ENCODE measurements at places on chromosomes 4 and X.

DNA sequence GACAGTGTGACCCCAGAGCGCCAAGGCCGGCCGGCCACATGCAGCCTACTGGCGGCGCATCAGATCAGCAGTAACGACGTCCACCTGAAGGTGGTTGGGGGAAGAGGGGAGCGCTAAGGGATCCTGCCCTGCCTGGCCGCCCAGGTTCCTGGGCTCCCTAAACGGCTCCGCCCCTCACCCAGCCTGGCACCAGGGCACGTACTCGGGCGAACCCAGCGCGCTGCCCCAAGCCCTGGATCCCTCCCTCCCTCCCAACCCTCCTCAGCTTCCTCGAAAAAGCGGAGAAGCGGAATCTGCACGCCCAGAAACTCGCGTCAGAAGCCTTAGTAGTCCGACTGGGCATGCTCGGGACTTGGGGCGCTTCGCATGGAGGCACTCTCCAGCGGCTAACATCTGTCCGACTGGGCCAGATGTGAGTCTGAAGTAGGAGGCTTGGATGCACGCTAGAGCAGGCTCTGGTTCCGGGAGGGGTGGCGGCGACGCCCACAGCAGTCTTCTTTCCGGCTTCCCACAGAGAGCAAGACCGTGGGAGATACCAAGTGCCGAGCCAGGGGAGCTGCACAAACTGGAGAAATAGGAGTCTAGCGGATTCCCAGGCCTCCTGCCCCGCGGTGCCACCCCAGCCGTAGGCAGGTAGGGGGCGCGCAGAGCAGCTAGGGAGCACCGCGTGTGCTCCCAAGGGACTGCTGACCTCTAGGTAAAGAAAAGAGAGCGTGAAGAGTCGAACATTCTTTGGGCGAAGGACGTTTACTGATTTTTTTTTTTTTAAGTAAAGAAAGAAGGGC lies 114.3 kb upstream of the TEX13C start:
- DNase-seq: peak; percentile 48

DNA sequence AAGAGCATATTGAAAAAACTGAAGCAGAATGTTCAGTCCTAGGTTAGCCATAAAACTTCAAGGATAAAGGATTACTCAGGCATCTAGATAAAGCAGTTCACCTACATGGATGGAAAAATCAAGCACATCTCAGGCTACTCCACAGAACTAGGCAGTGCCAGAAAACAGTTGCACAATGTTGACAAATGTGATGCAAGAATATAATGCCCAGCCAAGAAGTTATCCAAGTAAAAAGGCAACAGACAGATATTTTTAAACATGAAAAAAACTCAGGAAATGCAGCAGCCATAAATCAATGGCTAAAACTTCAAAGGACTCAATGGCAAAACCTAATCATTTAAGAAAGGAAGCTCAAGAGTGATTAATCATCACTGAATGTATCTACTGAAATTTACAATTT lies 456.0 kb upstream of the FAM241A start:
- DNase-seq: no peak

DNA sequence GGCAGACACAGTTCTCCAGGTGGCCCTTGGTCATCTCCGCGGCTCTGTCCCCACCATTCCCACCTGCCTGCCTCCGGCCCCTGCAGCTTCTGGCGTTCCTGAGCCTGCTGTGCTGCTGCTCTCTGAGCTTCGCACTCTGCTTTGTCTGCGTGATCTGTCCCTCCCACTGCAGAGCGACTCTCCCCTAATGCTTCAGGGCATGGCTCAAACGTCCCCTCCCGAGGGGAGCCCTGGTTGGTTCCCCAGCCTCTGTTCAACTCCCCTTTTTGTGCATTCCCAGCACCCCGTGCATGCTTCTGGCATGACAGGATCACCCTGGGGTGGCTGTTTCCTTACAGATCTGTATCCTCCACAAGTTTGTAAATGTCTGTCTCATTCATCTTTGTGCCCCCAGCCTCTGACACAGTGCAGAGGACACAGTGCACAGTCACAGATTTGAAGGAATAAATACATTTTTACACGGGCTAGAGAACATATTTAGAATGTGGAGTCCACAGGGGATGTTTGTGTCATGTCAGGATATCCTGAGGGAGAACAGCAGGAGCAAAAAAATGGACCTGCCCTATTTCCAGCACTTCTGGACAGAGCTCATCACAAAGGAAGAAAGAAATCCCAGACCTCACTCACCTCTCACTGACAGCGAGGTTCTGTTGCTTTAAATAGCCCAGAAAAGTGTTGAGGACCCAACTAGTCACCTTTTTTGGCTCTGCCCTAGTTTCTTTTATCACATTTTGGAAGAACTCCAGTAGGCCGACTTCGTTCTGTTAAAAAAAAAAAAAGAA lies 72.6 kb downstream of the GATB start:
- no peak for DNase-seq

- no peak for DNase-seq
Observed at GRCh38 chr4:147899512-147899911, 167.6 kb downstream of the ARHGAP10 start.

- no peak for DNase-seq
Observed at GRCh38 chr4:136725286-136726081, 806.8 kb downstream of the PCDH18 start.

- no peak for DNase-seq
Observed at GRCh38 chrX:102934624-102935023, 2.4 kb upstream of the RAB40AL start.

DNA sequence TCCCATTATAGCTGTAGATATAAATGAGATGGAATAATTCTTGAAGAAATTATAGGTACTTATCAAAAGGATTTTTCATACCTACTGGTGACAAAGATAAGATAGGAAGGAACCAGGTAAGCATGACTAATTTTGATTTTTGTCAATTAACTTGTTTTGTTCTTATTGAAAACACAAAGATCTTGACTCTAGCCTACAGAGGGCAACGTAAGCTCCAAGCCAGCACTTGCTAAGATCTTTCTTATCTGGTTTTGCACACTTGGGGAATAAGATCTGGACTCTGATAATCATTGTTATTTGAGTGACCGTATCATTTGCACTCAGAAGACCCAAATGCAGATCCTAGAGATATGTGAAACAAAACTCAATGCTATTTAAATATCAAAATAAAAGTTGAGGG lies 223.4 kb downstream of the VEGFC start:
- DNase-seq: no peak

DNA sequence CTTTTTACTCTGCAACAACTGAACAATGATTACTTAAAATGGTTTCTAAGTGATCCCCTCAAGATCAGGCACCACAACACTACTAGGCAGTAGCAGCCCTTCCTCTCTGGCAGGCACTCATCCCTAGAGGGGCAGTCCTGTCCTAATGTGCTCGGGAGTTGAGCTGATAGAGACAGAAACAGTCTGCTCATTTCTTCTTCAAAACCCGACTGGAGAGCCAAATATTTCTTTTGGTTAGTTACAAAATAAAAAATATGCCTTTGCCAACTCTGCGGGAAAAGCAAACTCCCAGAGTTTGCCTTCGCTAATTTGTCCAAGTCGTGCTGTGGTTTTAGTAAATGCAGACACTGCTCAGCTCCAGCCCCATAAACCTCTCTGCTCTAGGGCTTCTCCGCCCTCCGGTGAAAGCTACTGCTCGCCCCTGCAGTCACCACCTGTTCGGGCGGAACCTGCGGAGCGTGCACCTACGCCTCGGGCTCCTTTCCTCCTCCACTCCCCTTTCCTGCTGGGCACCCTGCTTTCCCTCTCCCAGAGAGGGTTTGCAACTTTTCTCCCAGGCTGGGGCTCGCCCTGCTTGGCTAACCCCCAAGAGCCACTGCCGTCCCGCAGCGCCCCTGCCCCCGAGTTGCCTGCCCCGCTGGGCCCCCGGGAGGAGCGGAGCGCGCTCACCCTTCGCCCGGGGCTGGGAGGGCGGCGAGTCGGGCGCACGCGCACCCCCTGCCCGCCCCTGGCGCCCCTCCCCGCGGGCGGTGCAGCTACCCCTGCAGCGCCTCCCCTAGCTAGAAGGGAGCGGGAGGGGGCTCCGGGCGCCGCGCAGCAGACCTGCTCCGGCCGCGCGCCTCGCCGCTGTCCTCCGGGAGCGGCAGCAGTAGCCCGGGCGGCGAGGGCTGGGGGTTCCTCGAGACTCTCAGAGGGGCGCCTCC lies at the start of gene NPNT:
TSS of gene NPNT (plus strand) at position 812 of the 923 bp plus-strand sequence. CDS start 182 bp downstream, outside the sequence.
- DNase-seq: peak; percentile 53

- no peak for DNase-seq
Observed at GRCh38 chrX:14344172-14344940, 185.0 kb upstream of the GLRA2 start.

DNA sequence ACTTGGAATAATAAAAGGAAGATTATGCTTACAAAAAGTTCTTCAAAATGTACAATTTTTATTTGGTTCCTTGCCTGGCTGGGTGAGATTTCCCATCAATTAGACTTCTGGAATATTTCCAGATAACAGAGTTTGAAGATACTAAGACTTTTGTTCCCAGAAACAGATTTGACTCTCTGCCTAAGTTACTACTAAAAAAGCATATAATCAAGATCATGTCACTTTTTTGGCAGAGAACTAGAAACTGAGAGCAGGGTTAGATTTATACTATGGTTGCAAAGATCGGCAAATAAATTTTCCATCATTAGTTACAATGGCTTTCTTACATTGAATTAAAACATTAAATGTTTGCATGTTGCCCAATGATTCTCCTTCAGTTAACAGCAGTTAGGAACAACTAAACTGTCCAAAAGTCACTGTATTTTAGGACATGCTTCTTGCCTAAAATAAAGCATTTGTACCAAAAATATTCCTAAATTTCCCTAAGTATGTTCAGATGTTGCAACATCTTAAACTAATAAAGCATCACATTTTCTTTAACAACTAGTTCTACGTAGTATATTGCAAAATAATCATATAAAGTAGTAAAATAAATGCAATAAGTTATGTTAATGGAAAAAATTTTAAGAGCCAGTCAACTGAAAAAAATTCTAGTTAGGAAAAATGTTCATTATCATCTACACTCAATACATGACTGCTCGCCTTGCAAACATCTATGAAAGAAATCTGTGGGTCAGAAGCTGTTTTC lies 73.0 kb downstream of the SEC24D start:
- no peak for DNase-seq

DNA sequence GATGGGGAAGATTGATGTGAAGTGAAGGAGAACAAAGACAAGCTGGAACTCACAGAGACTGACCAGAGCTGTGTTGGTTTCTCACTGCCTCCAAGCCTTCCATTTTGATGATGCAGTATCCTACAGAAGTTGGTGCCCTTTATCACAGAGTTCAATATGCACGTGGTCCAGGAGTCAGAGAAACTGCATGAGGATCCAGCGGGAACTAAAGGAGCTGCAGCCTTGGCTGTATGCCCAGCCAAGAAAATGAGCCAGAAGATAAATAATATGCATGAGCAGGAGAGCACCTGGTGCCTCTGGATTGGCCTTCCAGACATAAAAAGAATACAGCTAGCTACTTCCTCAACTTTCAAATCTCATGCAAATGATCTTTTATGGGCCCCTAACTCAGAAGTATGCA lies 44.3 kb upstream of the DCLK2 start:
- no peak for DNase-seq

- no peak for DNase-seq
Observed at GRCh38 chr4:127491571-127491970, 141.2 kb upstream of the INTU start.

GRCh38 chr4:103996637-103997036 lies 276.9 kb upstream of the TACR3 start:
- DNase-seq: no peak

- DNase-seq: no peak
Observed at GRCh38 chr4:62070291-62070852, 870.2 kb downstream of the ADGRL3 start.

DNA sequence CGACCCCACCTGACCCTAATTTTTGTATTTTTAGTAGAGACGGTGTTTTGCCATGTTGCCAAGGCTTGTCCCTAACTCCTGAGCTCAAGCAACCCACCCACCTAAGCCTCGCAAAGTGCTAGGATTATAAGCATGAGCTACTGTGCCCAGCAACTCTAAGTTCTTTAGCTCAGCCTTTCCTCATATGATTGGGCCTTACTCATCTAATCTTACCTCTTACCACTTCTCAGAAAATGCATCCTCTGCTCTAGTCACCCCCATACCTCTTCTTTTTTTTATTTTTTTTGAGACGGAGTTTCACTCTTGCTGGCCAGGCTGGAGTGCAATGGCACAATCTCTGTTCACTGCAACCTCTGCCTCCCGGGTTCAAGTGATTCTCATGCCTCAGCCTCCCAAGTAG lies 35.6 kb upstream of the UGDH start:
- no peak for DNase-seq

- DNase-seq: no peak
Observed at GRCh38 chr4:47703008-47703407, 134.9 kb downstream of the CORIN start.

DNA sequence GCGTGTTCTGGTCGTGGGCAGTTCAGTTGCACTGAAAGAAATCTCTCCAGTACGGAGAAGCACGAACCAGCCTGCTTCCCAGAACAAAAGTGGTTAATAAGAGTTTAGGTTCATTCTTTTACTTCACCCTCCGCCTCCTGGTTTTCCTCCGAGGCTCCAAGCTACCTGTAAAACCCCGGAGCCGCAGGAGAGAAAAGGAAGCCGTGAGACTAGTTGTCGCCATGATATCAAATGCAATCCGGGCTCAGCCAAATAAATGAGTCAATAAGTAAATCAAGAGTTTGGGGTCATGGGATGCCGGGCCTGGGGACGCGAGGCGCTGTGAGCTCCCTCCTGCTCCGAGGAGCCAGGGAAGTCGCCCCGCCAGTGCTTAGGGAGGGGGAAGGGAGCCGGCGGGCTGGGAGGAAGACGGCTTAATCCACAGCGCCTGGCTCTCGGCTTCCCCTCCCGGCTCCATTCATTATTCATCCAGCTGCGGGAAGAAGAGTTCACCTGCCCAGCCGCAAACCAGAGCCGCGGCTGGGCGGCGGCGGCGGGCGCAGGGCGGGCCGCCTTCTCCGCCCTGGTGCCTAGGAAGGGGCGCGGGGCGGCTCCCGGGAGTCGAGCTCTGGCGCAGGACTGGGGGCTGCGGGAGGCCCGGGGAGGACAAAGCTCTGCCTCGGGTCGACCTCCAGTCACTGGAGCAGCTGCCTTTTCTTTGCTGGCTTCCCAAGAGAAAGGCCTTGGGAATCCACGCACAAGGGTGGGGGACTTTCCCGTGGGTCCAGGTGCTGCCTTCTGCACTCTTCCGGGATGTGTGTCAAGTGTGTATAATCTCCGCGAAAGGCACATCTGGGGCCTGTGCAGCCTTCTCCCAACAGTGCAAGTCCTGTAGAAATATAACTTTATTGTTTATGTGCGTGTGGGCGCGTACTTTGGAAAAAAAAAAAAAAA lies 1.7 kb downstream of the FRAS1 start:
- peak; percentile 48 for DNase-seq

- no peak for DNase-seq
Observed at GRCh38 chrX:68685685-68686084, 38.2 kb downstream of the STARD8 start.

- no peak for DNase-seq
Observed at GRCh38 chrX:46208225-46208854, 336.9 kb downstream of the ZNF674 start.
